Brain pericyte (primary cell): ENCODE measurements at places on chromosomes 6 and 20.

GRCh38 chr20:10654630-10655029 is 19.2 kb downstream of the JAG1 start:
- DNase-seq, result no peak

DNA sequence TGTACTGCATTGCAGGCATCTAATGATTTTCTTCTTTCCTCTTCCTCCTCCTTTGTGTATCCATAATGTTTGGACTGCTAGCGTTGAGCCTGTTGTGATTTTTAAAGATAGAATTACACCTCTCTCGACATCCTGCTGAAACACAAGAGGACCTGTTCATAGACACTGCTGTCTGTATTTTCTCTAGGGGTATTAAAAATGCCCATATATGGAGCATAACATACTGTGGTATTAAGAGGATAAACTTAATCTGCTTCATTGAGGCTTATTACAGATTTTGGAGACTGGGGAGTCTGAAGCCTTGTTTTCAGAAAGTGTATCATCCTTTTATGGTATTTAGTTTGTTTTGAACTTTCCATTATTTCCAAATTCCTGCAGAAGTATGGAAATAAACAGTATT is 414.3 kb downstream of the CDKAL1 start:
- no peak for DNase-seq

DNA sequence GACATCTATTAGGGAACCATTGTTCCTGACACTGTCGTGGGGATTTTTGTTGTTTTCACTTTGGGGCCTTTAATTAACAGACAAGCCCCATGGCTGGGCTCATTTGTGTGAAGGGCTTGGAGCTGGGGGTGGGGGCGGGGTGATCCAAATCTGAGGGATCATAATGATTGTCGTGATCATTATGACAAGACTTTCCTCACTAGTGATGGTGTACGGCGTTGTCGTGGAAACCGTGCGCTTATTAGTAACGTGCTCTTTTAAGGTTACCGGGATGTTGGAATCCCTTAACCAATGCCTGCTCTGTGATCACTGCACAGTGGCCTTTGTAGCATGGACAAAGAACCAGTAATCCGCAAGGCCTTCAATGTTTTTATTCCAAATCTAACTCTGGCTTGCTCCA is 18.6 kb downstream of the PDYN start:
- no peak for DNase-seq

- DNase-seq, result no peak
These were observed 1681.9 kb downstream of the HACE1 start for GRCh38 chr6:103177791-103178190.

GRCh38 chr20:46122516-46123481 is 4.7 kb downstream of the CD40 start:
- DNase-seq, result no peak

DNA sequence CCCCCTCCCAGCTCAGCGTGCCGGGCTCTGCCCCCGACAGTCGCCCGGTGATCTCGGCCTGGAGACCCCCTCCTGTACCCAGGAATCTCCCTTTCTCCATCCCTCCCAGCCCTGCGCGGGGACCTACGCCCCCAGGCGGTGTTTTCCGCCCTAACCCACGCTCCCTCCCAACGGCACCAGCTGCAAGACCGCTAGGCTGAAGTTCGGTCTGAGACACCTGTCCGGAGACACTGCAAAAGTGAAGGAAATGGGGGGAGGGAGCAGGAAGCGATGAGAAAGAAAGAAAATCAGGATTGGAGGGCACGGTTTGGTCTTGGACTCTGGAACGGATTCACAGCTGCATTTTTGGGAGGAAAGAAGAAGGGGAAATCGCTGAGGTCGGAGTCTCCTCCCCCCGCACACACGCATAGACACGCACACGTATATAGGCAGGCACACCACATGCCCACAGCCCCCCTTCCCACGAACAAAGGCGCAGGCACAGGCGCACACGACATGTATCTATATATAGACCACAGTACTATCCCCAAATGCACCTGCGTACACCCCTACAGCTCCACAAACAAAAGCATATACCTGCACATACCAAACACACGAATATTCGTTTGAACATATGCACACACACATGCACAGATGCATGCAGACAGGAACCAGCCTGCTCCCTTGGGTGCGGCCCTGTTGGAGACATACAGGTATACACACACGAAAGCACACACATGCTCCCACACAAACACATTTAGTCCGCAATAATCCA is 1.0 kb downstream of the SLC32A1 start:
- DNase-seq, result no peak
